Activated naive CD4-positive, alpha-beta T cell treated with anti-CD3 and anti-CD28 coated beads, Interleukin-2, amount 50 U/mL, for 72 hours (primary cell): ENCODE measurements at places on chromosomes 5 and 9.
A peak's percentile ranks its signal among the peaks of the same experiment; 100 is the strongest.

DNA sequence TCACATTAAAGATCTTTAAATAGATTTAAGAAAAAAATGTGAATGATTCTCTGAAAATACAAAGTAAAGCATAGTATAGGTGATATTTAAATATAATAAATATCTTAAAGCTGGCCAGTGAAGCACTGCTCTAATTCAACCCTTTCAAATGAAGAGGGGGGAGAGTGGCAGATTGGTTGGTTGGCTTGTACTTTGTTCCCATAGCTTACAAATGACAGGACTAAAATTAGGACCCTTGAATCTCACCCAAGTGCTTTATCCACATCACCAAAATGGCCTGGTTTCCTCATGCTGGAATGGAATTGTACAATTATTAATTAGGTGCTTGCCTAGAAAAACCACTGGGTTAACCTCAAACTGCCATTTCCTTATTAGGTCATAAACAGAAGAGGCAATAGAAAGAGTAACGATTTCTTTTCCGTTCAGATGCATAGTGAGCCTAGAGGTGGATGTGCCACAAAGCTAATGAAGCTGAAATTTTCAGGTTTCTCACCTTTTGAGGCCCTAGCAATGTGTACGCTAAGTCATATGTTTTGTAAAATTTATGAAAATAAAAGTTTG is 354.5 kb upstream of the CDH6 start:
- no peak for DNase-seq

- no peak for DNase-seq
Measured at GRCh38 chr5:16544607-16545374, 72.0 kb downstream of the RETREG1 start.

- no peak for DNase-seq
Measured at GRCh38 chr9:106916466-106917235, 53.7 kb downstream of the ZNF462 start.

DNA sequence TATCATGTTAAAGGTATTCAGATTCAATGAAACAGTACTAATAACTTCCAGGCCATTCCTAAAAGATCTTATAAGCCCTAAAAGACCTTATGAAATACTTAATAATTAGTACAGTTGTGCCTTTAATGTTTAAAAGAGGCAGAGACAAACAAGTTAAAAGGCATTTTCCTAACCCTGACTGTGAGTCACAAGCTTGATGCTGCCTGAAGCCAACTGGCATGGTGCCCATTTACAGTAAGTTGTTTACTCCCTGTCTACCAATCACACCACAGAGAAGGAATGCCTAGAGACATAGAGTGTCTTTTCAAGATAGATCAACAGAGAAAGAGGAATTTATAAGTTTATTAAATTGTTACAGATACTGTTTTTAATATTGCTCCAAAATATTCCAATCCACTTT is 47.8 kb downstream of the NR3C1 start:
- DNase-seq: no peak

DNA sequence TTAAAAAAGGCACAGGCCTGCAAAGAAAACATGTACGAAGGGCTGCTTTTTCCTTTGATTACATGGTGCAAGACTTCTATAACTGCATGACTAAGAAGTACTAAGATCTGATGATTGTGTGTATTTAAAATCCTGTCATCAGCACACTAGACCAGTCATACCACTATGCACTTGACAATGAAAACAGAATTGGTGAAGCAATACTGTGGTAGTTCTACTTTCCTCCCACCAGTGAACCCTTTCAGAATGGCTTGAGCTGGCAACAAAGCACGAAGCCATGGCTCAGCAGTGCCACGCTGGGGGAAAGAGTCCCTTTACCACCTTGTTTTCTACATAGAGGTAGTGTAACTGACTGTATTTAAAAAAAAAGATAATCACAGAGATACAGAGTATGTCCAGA is 49.0 kb upstream of the POU5F2 start:
- no peak for DNase-seq

- DNase-seq: no peak
Measured at GRCh38 chr5:64834037-64834436, 65.3 kb downstream of the CWC27 start.

GRCh38 chr5:58191443-58191842 is 268.4 kb downstream of the PLK2 start:
- no peak for DNase-seq

DNA sequence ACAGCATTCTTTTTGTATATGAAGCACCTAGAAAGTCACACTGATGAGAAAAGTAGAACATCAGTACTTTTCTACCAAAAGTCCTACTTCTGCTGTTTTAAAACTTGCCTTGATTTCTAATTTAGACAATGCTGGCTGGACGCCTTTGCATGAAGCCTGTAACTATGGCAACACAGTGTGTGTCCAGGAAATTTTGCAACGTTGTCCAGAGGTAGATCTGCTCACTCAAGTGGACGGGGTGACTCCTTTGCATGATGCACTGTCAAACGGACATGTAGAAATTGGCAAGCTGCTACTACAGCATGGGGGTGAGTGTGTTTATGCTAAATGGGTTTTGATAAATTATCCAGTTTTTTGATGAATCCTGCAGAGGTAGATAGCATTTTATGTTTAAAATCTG is 73.5 kb downstream of the SLF1 start:
- DNase-seq: no peak

GRCh38 chr9:105841562-105841961 is 147.2 kb downstream of the TMEM38B start:
- DNase-seq: no peak

- DNase-seq: peak; percentile 57
Measured at GRCh38 chr5:146751781-146752401, 126.7 kb downstream of the PPP2R2B start.

- no peak for DNase-seq
Measured at GRCh38 chr5:61563401-61563800, 231.3 kb downstream of the ZSWIM6 start.

GRCh38 chr5:73673161-73673591 is 47.2 kb downstream of the ARHGEF28 start:
- DNase-seq: no peak

DNA sequence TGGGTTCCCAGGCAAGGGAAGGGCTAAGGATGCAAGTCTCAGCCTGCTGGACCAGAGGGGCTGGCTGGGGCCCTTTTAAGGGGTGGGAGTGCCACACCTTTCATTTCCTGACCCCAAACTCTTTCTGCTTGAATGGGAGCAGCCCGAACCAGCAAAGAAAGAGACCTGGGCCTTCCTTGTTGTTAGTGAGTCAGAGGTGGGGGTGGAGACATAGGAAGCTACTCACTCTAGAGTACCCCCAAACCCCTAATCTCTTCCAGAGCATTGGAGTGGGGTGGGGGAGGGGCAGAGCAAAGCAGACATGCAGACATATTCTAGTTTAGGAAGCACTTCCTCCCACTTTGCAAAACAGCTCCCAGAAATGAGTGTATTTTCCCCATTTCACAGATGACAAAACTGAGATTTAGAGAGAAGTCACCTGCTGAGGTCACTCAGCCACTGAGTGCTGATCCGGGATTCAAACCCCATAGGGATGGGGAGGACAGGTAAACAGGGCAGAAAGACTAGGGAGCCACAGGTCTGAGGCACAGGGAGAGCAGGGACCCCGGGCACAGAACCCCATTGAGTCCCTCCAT is 6.0 kb upstream of the AQP3 start:
- peak; percentile 22 for DNase-seq

- DNase-seq: no peak
Measured at GRCh38 chr9:92187390-92187789, 72.2 kb upstream of the SPTLC1 start.

DNA sequence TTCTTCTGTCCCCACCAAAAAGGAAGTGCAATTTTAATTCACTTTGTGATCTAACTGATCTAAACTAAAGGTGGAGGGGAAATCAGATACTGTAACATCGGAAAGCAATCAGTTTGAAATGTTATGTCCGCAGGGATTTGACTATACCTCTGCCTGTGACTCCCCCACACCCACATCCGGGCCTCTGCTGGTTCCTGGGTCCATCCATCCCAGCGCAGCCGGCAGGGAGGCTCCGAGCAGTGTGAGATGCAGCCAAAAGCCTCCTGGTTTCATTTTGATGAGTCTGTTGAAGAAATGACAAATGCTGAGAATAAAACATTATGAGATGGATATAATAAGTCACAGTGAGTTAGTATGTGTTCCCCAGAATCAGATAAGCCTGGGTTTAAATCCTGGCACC is 8.6 kb downstream of the FSTL4 start:
- no peak for DNase-seq

DNA sequence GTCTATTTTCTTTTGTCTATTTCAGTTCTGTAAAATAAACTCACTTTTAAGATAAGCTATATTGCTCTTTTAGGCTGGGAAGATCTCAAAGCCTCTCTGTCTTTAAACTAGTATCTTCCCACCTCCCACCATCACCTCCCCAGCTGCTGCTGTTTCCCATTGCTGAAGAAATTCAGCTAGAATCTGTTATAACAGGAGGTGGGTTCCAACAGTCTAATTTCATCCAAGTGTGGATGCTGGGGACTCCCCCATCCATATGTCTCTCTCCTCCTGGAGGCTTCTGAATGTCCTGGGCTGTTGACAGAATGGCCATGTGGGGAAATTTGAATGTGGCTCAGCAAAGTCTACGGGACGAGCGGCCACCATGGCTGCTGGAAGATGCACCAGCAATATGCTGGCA is 301.0 kb downstream of the RASEF start:
- DNase-seq: no peak

DNA sequence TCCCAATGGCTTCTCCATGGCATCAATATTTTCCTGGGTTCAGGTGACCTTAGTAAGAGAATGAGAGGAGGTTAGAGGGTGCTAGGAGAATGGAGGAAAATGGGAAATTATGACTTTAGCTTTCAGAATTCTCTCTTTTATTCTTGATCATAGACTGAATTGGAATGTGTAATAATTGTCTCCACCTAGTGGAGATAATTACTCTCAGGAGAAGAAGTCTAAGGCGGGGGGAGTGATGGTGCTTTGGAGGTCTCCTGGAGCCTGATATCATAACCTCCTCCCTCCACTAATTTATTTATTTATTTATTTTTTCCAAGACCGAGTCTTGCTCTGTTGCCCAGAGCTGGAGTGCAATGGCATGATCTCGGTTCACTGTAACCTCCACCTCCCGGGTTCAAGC is 221.3 kb downstream of the GRIA1 start:
- DNase-seq: no peak

GRCh38 chr5:1488882-1489680 is 34.7 kb downstream of the LPCAT1 start:
- DNase-seq: peak; percentile 51

DNA sequence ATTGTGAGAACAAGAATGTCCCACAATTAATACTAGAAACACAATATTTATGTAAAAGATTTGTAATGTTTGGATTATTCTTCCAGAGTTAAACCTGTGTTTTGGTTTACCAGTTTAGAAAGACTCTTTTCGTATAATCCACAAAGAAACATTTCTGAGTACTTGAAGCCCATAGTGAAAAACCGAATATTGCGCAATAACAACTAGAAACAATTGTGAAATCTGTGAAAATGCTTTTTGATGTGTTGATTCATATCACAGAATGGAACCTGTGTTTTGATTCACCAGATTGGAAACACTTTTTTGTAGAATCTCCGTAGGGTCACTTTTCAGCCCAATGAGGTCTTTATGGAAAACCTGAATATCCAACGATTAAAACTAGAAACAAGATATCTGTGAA is 386.2 kb downstream of the PRDM9 start:
- no peak for DNase-seq

DNA sequence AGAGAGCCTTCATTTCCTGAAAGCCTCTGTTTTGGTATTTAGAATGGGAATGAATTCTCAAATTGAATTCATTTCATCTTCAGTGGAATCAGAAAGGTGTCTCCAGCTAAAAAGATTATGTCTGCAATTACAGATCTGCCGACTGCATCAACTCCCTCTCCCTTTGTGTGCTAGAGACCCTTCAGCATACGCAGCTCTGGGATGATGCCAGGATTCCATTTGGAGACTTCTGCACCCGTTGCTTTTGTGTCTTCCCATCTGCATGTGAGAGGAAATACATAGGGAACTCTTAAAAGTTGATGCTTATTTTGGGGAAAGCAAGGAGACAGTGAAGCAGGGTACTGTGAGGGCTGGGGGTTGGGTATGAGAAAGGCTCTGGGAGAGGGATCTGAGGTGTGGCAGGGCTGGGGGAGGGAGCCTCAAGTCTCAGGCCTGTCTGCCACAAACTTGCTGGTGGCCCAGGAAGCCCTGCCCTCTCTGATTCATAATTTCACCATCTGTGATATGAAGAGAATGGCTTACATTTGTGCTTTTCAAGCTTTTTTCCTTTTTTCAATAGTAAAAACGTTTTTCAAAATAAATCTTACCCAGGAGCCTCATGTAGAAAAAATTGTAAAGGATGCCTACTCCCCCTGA is 89.7 kb upstream of the SAP30L start:
- DNase-seq: no peak

- no peak for DNase-seq
Measured at GRCh38 chr9:134010310-134011173, 14.7 kb upstream of the BRD3OS start.

DNA sequence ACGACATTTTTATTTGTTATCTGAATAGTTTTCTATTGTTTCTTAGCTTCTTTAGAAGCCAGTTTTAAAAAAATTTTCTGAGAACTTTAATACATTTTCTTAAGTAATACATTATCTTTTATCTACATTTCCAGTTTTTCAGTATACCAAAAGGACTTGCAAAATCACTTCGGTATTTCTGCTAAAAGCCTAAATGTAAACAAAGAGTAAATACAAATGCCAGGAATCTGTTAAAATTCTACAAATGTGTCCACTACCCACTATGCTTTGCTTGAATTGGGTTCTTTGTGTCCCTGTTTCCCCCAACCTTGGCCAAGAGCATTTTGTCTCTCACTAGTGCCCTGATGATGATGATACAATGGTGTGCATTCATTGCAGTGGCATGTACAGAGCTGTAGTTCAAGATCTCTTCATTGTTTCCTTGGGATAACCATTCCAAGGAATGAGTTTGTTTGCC is 611.2 kb downstream of the NR2F1-AS1 start:
- no peak for DNase-seq

GRCh38 chr5:97042996-97043395 is 99.4 kb downstream of the LIX1 start:
- DNase-seq: no peak

- no peak for DNase-seq
Measured at GRCh38 chr9:124480621-124480981, 26.6 kb downstream of the NR5A1 start.

GRCh38 chr9:715300-715699 is 126.2 kb upstream of the DMRT1 start:
- no peak for DNase-seq

GRCh38 chr5:174521449-174521848 is 202.9 kb upstream of the MSX2 start:
- DNase-seq: no peak

GRCh38 chr5:163978897-163979296 is 473.5 kb downstream of the MAT2B start:
- DNase-seq: no peak

- no peak for DNase-seq
Measured at GRCh38 chr5:43774881-43775399, 172.0 kb downstream of the NNT start.
